ENCODE measurements at places on chromosomes 7 and 10.
A peak's percentile ranks its signal among the peaks of the same experiment; 100 is the strongest.

DNA sequence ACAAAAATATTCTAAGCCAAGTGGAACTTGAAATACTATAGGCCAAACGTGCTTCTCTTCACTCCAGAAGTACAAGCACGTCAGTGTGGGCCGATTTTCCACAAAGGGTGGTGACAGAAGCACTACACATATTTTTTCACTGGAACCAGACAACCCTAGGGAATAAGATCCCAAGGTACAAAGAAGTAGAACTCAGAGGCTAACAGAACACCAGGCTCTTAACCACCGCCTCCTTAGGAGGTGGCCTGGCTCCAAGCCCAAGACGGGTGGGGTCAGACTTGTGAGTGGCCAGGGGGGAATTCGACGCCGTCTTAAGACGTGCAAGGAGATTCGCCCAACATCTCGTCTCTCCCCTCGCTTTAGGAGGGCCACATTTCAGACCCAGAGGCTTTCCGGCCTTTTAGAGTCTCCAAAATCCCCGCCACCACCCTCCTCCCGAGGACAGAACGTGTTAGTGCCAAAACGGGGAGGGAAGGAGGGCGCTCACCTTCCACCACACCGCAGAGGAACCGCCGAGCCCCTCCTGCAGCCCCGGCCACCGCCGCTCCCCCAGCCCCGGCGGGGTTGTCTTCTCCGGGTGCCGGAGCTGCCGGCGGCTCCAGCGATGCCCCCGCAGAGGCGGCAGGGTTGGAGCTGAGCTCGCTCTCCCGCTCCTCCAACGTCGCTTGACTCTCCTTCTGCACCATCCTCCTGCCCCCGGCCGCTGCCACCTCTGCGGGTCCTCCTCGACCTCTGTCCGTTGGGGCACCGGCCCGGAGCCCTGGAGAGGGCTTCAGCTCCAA lies 716 bp downstream of the OGA start:
- peak; percentile 78 for DNase-seq

DNA sequence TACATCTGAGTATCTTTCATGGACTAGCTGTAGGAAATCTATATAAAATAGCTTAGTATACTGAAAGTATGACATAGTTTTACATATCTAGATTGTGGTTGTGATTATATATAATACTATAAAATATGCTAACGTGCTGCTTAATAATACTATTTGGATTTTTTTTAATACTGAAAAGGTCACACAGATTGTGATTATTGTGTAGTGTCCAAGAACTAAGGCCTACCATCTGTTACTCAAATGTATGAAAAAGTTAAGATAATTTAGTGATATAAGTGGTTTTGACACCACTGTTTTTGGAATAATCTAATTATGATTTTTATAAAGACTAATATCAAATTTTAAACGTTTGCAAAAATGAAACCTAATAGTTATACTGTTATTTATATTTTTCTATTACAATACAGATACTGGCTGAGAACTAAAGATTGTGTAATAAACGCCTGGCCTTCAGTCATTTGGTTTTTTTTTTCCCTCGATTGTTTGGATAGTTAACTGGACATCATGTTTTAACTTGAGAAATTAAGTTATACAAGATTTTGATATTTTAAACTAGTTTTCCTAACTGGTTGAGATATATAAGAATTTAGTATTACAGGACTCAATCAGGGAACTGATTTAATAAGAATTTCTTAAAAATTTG lies 12.6 kb downstream of the PTEN start:
- DNase-seq, result no peak

DNA sequence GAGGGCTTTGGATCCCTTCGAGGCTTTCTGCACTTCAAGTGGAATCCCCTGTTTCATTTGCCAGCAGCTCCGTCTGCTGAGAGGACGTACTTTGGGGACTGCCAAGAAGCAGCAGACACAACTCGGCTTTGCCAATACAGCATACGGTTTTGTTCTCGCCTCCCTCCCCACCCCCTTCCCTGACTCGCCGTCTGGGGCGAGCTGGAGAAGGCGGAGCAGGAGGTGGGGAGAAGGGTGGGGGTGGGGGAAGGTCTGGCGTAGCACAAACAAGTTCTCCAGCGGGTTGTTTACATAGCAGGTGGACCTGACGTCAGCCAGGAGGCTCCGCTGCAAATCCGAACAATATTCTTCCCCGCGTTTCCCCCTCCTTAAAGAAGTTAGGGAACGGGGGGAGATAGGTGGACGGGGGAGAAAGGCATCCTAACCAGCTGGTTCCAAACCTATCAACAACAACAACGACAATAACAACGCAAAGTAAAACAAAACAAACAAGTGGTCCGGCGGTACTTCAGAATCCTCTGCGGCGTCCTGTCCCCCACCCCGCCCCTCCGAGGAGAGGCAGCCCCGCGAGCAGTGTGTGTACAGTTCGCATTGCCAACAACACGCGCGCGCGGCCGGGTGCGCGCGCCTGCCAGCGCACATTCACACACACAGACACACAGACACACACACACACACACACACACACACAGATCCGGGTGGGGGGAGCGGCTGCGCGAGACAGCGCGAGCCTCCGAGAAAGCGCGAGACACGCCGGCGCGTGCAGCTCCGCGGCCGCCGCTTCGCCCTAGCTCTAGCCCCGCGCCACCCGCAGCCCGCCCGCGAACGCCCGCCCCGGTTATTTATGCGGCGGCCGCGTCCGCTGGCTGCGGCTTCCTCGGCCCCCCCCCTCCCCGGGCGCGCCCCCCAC lies 167.0 kb upstream of the PPP1R3A start:
- peak; percentile 71 for DNase-seq

- DNase-seq, result no peak
These were observed 23.3 kb downstream of the MACC1 start for GRCh38 chr7:20193873-20194272.

GRCh38 chr10:122703483-122704448 lies 4.1 kb upstream of the C10orf120 start:
- DNase-seq, result peak; percentile 84

DNA sequence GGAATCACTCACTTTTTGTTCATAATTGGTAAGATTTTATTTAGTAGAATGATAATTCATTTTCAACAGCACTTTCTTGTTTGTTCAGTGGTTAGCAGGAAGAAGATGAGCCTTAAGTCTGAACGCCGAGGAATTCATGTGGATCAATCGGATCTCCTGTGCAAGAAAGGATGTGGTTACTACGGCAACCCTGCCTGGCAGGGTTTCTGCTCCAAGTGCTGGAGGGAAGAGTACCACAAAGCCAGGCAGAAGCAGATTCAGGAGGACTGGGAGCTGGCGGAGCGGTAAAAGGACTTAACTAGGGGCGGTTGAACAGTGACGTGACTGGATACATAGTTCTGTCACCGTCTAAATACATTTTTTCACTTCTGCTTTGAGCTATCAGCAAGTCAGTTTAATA lies 31.3 kb downstream of the RABGEF1 start:
- no peak for DNase-seq

DNA sequence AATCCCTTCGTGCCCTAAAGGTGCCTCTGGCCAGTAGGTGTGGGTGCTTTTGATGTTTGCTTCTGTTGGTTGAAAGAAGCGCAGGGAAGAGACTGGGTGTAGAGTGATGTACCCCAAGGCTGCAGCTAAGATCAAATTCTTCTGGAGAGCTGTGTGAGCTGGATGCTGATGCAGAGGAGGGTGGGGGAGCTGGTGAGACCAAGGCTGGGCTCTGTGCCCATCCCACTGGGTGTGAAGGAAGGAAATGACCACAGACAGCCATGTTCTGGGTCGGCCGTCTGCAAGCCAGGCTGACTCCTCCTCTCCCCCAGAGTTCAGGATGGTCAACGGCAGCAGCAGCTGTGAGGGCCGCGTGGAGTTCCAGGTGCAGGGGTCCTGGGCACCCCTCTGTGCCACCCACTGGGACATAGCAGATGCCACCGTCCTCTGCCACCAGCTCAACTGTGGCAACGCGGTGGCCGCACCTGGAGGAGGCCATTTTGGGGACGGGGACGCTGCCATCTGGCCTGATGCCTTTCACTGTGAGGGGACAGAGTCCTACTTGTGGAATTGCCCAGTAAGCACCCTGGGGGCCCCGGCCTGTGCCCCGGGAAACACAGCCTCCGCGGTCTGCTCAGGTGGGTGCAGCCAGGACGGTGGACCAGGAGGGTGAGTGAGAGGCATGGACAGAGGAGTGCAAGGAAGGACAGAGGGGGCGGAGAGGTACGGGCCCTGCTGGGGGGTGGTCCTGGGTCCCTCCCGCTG lies 5.1 kb downstream of the SCART1 start:
- DNase-seq, result no peak

DNA sequence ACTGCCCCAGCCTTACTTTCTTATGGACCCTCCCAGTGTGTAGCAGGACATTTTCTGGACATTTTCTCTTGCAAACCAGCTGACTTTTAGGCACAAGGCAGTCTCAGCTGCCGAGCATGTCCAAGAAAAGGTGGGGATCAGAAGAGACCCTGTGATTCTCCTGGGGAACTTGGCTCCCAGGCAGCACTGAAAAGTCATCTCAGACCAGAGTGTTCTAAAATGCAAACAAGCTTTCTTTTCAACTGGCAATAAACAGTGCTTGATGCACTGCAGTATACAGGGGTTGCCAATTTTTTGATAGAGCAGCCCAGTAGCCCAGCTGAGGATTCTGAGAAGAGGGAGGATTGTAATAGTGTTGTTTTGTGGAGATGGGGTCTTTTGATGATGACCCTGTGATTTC lies 168.0 kb upstream of the PHYHIPL start:
- peak; percentile 89 for DNase-seq

DNA sequence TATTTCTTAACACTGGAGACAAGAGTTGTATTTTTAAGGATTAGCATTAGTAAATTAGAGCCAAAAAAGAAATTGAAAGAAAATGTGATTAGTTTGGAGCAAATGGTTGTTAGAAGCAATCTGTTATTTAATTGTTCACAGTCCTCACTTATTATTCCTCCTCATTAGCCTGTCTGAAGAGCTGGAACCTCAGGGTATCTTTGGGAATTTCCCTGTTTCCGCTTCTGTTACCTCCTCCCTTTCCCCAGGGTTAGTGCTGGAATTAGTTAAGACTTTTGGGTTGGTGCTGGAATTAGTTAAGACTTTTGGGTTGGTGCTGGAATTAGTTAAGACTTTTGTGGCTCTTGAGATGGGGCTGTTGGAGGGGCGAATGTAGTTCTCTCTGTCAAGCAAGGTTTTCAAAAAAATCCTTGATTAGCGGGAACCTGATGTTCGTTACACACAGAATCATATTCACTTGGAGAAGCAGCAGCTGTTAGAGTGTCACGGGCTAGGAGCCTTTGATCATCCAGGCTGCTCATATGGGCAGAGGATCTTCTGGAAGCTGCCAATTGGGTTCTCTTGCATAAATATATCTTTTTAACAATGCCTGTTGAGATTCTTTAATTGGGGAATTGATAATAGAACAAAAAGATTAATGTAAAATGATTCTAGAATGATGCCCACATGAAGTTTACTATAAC lies 251.0 kb upstream of the NPSR1 start:
- DNase-seq, result no peak

DNA sequence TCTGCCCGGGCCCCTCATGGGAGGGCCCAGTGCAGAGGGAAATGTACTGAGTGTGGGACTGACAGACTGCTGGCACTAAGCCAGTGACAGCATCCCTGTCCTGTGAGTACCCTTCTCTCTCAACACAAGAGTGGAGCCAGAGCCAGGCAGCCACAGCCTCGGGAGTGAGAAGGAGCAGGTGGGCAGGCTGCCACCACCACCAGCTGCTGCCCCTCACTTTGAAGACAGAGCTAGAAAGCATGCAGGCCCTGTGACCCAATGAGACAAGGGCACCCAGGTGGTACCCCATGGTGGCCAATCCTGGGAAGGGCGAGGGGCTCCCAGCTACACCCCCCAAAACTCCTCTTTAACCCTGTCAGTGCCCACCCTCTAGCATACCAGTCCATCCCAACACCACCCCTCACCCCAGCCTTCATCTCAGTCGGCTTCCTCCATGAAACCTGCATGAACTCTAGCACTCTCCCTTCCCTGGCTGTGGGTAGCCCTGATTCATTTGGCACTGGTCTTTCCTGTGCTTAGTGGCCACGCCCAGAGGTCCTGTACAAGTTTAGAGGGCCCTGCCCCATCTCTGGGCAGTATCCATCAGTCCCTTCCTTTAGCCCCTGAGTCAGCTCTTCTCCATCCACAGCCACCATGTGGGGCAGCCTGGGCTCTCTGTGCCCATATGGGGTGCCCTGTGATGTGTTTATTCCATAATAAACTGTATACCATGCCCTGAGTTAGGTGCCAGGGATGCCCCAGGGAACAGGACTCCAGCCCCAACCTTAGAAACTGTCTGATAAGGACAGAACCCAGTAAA lies 207.0 kb upstream of the ZMIZ1 start:
- no peak for DNase-seq

DNA sequence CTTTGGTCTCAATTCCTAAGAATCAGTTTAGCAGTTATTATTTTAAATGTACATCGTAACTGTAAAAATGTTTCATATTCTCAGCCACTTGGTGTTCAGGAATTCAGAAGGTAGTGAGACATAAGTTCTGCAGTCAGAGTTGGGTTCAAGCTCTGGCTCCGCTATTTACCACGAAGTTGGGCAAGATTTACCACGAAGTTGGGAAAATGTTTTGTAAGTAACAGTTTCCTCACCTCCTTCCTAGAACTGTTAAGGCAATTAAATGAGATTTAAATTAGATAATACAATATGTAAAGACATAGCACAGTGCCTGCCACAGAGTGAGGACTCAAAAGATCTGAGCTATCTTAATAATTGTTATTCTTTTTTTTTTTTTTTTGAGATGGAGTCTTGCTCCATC lies 16.3 kb upstream of the ABLIM1 start:
- DNase-seq, result no peak

GRCh38 chr7:144903201-144903600 lies 67.3 kb upstream of the TPK1 start:
- DNase-seq, result no peak

- no peak for DNase-seq
These were observed 85.1 kb downstream of the PRPF18 start for GRCh38 chr10:13671904-13672303.

GRCh38 chr10:114634609-114634979 lies 23.5 kb downstream of the ABLIM1 start:
- DNase-seq, result peak; percentile 54

DNA sequence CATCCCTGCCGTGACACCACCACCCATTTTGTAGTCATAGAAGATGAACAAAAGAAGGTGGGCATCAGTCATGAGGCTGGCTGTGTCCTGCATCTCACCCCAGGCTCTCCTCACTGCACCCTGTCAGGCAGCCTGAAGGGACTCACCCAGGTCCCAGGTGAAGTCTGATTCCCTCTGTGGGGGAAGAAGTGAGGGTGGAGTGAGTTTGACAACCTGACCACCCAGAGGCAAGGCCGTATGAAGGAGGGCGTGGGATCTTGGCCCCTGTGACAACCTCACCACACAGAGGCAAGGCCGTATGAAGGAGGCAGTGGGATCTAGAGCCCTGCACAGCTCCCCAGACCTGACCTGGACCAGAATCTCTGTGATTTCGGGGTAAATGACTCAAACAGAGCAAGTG lies 152.5 kb downstream of the DIP2C start:
- no peak for DNase-seq

DNA sequence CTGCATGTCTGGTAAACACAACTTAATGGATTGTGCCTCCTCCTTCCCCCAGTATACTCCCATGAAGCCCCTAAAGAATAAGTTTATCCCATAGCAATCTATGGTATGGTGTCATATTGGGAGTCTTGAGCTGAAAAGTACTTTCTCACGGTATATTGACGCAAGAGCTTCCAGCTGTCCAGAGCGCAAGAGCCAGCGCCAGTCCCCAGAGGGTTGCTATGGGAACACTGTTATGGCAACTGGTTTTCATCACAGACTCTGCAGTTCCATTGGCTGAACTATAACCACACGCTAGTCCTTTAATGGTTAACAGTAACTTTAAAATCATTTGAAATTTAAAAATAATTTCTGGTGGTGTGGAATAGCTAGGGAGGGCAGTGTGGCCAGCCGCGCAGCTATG lies 46.9 kb downstream of the PRPF18 start:
- DNase-seq, result no peak

- DNase-seq, result no peak
These were observed 5.5 kb downstream of the OPN4 start for GRCh38 chr10:86659721-86660453.
